ENCODE measurements at places on chromosomes 2 and 18.

GRCh38 chr2:9164112-9164608, 42.5 kb upstream of the ASAP2 start:
- no peak for DNase-seq

DNA sequence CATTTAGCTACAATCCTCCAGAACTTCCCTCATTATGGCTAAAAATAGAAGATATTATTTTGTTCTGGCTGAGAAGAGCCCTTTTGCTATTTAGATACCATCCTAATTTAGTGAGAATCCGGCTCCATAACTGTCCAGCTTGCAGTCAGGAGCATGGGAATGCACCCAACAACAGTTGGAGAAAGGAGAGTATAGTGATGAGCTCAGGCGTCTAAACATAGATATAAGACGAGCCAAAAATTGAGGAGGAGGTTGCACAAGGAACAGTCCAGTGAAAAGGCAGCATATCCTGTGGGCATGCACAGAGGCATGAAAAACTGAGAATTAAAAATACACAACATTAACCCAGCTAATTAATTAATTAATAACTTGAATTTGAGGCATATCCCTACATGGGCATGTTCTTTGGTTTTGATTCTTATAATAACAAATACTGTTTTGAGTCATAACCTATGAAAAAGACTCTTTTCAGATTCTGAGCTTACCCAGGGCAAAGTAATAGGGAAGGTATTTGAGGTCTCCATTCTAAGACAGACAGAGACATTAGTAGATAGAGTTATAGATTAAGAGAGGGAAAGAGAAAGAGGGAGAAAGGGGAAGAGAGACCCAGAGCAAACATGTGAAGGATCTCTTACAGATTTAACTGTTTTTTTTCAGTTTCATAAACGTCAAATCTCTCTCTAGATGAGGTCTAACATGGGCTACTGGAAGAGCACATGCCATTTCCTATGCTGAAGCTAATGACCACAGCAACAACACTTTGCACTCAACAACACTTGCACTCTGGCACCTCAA, 311.2 kb downstream of the OSR1 start:
- no peak for DNase-seq

GRCh38 chr2:189409131-189409530, 32.1 kb upstream of the WDR75 start:
- DNase-seq: no peak

DNA sequence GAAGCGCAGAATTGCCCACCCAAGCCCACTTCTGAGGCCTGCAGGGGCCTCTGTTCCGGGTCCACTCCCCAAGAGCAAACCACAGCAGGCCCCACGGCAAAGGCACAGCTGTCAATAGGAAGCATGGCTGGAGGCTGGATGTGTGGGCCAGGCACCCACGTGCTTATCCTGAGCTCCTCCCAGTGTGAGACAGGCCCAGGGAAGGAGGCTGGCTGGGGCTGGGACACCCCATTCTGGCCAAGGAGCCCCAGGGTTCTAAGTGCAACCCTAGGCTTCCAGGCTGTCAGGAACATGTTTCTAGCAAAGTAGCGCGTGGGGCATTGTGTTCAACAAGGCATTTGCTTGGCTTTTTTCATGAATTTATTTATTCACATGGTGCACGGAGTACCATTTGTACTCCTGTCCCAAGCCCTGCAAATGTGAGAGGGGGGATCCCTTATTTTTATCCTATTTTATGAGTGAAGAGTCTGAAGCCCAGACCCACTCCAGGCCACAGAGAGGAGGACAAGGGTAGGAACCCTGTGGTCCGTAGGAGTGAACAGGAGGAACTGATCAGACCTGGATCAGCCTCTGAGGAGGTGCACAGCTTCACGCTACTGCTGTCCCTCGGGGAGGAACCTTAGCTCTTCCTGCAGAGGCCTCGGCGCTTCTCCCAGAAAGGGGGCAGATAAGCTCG, 6.1 kb upstream of the RAB17 start:
- no peak for DNase-seq

GRCh38 chr2:2635025-2635528, 304.0 kb upstream of the MYT1L start:
- no peak for DNase-seq

DNA sequence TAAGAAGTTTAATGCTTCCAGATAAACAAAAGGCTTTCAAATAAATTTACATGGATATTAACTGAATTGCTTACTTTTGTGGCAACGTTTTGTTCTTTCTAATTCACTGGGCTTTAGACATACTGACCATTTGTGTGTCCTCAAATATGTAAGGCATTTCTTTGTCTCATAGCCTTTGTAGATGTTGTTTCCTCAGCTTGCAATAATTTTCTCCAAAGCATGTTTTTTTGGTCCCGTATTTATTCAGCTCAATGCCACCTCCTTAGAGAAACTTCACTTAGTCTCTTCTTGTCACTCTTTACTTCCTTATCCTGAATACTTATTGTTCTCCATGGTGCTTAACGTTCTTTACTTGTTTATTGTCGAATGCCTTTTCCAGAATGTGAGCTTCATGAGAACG, 98.5 kb downstream of the NUP35 start:
- no peak for DNase-seq
